GM13977 (cell line): ENCODE measurements at places on chromosomes 5 and 9.

DNA sequence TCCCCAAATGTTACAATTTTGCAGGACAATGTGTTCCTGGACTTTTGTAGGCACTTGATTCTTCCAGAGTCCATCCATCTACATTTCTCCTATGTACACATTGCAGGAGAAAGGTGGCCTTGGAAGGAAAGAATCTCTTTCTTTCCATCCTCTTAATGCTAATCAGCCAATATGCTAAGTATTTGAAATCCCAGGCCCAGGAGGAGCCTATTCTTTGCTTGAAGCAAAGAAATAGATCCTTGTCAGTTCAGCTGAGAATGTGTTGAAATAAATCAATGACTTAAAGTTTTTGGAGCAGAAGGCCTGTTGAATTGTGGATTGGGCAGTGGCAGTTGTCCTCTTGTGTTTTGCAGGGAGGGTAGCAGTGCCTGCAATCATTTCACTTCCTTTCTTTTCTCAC, 113.3 kb downstream of the PTTG1 start:
- DNase-seq: no peak

DNA sequence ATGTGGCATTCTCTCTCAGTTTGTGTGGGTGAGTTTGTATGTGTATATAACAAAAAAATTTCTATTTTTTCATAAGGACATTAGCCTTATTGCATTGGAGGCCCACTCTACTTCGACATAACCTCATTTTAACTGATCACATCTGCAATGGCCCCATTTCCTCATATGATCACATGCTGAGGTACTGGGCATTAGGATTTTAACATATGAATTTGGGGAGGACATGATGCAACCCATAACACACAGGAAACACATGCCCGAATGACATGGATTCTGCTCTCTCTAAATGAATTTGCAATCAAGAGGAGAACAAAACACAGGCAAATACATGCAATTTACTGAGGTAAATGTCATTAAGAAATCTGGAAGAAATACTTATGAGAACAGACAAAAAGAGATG, 92.1 kb upstream of the COX7C start:
- DNase-seq: no peak

- peak; percentile 31 for DNase-seq
Measured at GRCh38 chr5:14767735-14768507, 103.4 kb downstream of the OTULIN start.

- no peak for DNase-seq
Measured at GRCh38 chr9:83521411-83521810, 16.8 kb downstream of the FRMD3 start.

GRCh38 chr5:77181173-77181572, 29.3 kb upstream of the PDE8B start:
- no peak for DNase-seq

- peak; percentile 60 for DNase-seq
Measured at GRCh38 chr5:34415559-34416198, 240.4 kb upstream of the RAI14 start.
